ENCODE measurements at places on chromosomes 2 and 18.
A peak's percentile ranks its signal among the peaks of the same experiment; 100 is the strongest.

DNA sequence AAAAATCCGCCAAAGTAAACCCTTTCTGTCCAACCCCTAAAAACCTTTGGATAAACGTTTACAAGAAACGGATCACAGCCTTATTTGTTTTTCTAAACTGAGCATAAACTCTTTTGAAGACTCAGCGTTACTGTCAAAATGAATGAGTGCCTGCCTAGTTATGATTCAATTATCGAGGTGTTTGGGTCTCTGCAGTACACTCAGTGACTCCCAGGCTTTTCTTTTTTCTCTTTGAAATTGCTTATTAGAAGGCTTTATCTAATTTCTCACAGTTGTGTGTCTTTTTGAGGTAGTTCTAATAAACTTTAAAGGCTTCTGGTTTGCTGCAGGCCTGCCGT, 663 bp downstream of the RHBDD1 start:
- DNase-seq, result no peak

DNA sequence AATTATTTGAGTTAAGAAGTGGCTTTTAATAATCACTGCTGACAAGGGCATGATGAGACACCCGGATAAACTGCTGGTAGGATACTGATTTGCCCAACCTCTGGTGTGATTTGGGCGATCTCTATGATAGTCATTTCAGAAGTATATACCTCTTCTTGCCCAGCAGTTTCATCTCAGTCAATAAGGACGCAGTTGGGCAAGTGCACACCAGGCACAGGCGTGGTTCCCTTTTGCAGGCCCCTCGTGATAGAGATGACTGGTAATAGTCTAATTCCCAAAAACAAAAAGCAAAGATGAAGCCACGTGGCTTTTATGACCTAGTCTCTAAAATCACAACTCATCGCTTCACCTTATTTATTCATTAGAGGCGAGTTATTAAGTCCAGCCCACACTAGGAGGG, 246.4 kb downstream of the PRKCE start:
- no peak for DNase-seq

- no peak for DNase-seq
Measured at GRCh38 chr2:37780387-37780676, 108.9 kb upstream of the CDC42EP3 start.

DNA sequence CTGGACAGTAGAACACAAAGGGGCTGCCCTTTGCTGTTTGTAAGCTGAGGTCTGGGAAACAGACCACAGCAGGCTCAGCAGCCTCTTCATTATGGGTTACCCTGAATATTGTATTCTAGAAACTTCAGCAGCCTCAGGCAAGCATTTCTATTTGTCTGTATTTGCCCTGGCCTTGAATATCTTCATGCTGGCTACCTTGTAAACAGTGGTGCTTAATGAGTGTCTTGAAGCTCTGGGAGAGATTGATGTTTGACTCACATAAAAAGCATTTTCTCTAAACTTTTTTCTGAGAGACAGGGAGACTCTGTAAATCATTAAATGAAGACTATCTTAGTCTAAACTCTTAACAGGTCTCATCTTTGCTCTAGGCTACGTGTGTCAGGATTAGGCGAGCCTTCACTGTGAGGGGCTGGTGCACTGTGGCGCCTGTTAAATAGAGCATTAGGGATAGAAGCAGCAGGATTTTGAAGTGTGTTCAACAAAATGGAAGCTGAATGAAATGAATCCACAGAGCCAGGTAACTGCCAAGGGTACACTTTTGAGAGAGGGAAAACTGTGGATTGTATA, 53.1 kb upstream of the MEX3C start:
- DNase-seq, result no peak

GRCh38 chr2:97996679-97997078, 931 bp upstream of the TMEM131 start:
- no peak for DNase-seq

DNA sequence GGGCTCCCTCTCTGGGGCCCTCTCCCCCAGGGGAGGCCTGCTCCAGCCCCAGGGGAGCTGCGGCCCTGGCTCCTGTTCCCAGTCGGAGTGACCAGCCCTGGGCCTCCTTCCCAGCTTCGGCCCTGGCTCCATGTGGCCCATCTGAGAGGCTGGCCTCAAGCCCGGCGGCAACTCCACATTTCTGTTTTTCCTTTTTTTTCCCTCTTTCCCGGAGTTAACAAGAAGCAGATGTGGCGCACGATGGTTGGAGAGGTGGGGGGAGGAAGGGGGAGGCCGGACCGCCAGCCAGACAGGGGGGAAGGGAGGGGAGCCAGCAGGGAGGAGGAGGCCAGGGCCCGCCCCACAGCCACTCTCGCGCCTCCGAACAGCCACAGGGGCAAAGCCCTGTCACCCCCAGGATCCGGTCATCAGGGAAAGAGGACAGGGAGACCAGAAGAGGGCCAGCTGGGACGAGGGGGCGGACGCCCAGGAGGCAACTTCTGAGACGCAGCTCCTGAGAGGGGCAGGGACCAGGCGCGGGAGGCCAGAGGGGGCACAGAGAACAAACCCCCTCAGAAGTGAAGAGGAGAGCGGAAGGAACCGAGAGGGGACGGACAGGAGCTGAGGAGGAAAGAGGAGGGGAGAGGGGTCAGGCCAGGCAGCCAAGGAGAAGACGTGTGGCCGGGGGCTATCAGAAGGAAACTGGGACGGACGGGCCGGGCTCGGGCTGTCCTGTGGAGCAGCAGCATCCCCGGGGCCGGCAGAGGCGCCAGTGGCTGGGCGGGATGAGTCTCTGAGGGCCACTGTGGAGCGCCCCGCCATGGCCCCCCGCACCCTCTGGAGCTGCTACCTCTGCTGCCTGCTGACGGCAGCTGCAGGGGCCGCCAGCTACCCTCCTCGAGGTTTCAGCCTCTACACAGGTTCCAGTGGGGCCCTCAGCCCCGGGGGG, at the start of gene EMILIN1:
Gene EMILIN1 (plus strand): TSS at position 349 of the 928 bp plus-strand sequence. CDS start 451 bp downstream, at position 800.
- no peak for DNase-seq

DNA sequence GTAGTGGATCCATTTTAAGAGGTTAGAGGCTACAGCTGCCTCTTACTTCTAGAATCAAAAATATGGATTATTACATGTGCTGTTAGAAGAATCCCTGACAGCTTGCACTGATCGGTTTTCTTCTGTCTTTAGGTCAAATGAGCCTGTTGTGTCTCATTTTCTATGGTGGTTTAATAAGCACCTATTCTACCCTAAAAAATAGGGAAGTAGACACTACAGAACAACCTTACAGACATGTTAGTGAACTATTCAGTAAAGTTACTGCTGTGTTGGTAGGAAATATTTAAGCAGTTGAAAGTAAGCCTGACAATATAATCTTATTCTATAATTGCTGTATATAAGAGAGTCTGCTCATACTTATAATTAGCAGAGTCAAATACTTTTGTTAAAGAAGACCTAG, 168.5 kb upstream of the NOSTRIN start:
- no peak for DNase-seq

- no peak for DNase-seq
Measured at GRCh38 chr2:21263622-21264021, 139.9 kb downstream of the TDRD15 start.

GRCh38 chr2:84038866-84039265, 420.2 kb downstream of the SUCLG1 start:
- no peak for DNase-seq

DNA sequence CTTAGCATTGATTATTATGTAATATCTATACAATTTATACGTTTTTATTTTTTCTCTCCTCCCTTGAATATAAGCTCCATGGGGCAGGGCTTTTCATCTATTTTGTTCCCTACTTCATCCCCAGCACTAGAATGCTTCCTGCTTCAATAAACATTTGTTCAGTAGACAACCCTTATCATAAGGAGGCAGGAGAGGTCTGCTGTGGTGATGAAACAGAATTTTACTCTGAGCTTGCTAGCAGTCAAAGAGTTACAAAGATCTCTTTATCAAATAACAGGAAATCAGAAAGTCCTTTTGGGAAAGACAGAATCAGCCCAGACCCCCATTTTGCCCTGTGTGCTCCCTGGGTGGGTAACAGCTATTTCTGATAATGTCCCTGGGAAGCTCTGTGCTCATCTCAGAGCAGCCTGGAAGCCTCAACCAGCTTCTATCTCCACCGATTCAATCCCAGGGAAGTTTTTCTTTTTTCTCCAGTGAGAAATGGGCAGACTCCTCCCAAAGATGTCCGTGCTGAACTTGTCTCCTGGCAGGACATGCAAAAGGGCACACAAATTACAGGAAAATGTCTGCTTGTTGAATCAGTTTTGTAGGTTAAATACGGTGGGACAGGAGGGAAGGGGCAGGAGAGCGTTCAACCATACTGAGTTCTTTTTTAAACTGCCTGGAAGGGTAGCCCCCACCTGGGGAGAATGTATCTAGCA, 84.7 kb upstream of the PKDCC start:
- no peak for DNase-seq

DNA sequence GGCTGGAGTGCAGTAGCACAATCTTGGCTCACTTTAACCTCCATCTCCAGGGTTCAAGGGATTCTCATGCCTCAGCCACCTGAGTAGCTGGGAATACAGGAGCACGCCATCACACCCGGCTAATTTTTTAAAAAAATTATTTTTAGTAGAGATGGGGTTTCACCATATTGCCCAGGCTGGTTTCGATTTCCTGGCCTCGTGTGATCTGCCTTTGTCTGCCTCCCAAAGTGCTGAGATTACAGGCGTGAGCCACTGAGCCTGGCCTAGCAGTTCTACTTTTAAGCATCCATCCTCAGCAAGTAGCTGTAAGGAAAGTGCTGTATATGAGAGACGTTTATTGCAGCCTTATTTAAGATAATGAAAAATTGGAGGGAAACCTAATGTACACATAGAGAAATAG, 79.7 kb downstream of the ZDBF2 start:
- no peak for DNase-seq

GRCh38 chr2:228545041-228545747, 363.7 kb upstream of the SPHKAP start:
- no peak for DNase-seq

GRCh38 chr2:199485732-199486335, 28.1 kb upstream of the SATB2 start:
- DNase-seq, result peak; percentile 19

GRCh38 chr2:217283460-217283859, 423.6 kb upstream of the TNP1 start:
- DNase-seq, result no peak

- DNase-seq, result no peak
Measured at GRCh38 chr18:70195014-70195614, 10.4 kb downstream of the RTTN start.
